ENCODE measurements at places on chromosomes 5 and 9. TPM values are rescaled to one million over a fixed set of nuclear protein-coding genes. Genes with fewer than 3 reads are reported as not detected.

DNA sequence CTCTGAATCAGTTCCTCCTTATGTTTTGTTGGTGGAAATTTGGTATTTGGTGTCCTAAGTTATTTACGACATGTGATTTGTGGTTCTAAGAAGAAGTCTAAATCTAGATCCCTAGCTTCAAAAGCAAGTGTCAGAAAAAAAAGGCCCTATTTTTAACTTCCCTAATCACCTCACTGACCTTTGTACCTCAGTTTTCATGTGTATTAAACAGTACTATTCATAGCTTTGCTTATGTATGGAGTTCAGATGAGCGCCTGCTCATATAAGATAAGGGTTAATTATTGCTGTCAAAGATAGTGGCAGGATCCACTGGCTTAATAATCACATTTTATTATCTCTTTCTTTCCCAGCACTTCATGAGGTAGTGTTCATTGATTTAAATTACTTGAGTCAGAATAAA, 318.2 kb downstream of the PARP8 start:
- no peak overlapping the region for H3K4me3 ChIP-seq
- no peaks in the 10 kb centered on the region for H3K36me3 ChIP-seq
- H3K4me1 ChIP-seq: no peaks in the 10 kb centered on the region
- no peak for DNase-seq

DNA sequence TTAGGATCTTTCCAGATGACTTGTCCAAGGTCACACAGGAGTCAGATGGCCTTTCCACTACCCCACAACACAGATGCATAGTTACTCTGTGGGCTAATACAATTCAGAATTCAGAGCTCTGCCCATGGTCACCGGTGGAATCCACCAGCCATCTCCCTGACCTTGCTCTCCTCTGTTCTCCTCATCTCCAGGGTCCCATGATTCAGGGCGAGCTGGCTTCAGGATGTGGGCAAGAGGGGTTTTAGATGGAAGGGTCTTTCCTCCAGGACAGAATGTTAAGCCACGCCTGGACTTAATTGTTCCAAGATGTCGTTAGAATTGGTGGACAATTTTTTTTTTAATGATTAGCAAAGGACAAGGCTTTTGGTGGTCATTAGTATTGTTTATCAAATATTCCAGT, 81.7 kb upstream of the LARP1 start:
- H3K27me3 ChIP-seq: peaks cover 6% of the 10 kb centered on the region
- peaks cover 6% of the 10 kb centered on the region for H3K36me3 ChIP-seq
- no peak overlapping the region for H3K4me3 ChIP-seq
- no peak overlapping the region for H3K27ac ChIP-seq

DNA sequence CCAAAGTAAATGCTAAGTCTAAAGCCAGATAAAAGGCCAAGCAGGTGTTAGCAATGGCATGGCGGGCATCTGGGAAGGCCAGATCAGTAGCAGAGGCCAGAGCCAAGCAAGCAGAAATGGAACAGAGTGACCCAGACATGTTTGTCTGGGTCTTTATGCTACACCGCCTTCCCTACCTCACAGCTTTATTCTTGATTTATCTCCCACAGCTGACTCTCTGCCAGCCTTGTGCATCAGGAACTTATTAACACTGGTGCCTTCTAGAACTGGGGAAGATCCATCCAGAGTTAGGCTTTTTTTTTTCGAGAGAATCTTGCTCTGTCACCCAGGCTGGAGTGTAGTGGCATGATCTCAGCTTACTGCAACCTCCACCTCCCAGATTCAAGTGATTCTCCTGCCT, 112.5 kb upstream of the SLC44A1 start:
- peaks cover 6% of the 10 kb centered on the region for H3K36me3 ChIP-seq
- no peak for DNase-seq
- H3K27ac ChIP-seq: peak overlapping the region; percentile 78

DNA sequence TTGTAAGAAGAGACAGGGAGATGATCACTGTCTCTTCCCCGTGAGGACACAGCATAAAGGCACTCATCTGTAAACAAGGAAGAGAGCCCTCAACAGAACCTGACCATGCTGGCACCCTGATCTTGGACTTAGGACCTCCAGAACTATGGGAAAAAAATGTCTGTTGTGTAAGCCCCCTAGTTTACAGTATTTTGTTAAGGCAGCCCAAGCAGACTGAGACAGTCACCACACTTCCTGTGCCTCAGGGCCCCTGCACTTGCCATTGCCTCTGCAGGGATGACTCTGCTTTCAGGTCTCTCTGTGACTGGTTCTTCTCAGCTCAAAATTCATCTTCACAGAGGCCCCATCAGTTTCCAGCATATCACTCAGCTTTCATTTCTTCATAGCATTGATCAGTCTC, 372.1 kb downstream of the TLE1 start:
- no peak overlapping the region for H3K4me3 ChIP-seq
- H3K36me3 ChIP-seq: no peaks in the 10 kb centered on the region
- H3K4me1 ChIP-seq: peaks cover 30% of the 10 kb centered on the region
- no peak for DNase-seq
- H3K27me3 ChIP-seq: peaks cover 4% of the 10 kb centered on the region

DNA sequence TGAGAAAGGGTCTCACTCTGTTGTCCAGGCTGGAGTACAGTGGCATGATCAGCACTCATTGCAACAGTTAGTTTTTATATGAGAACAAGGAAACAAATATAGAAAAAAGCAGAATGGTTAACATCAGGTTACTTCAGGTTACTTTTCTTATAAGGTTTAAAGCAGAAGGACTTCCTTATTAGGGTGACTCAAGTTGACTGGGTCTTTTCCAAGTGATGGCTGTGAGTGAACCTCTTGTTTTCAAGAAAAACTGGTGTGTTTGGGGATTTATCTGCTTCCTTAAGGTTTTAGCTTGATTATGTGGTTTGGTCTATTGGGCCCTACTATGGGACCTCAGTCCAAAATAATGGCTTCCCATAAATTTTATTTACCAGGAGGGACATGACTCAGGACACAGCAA, 99.2 kb downstream of the ARRDC3 start:
- H3K4me3 ChIP-seq: no peak overlapping the region
- H3K36me3 ChIP-seq: peaks cover 4% of the 10 kb centered on the region
- H3K27me3 ChIP-seq: no peaks in the 10 kb centered on the region
- peak overlapping the region; percentile 81 for H3K27ac ChIP-seq
- H3K4me1 ChIP-seq: peaks cover 59% of the 10 kb centered on the region

DNA sequence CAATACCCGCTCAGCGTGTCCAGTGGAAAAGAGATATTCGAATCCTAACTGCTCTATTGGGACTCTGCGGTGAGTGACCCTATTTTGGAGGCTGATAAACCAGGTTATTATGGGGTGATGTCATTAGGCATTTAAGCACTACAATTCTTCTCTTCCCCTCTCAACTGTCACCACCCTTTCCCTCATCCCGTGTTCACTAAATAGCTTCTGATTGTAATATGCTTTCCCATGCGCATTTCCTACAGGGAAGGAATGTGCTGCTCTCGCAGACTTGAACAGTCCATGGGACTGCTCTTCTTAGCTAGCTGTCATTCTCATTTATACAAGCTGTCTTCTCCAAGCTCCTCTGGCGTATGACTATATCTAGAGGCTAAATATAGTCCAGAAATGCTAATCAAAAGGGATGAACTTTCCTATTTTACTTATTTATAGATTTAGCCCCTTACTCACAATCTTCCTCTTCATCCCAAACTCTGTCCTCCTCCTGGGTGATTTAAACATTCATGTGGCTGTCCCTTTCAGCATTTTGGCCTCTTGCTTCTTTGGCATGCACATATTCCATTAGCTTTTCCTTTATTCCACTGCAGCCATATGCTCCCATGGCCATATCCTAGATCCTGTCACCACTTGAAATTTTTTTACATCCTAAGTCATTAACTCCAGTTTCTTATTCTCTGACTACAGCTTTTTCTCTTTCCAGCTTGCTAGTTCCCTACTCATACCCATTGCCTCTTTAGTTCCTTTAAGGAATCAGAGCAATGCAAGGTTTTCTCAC, 39.6 kb upstream of the CSNK1G3 start:
- DNase-seq: no peak
- no peak overlapping the region for H3K4me3 ChIP-seq
- H3K27me3 ChIP-seq: peaks cover 6% of the 10 kb centered on the region
- H3K27ac ChIP-seq: no peak overlapping the region
- H3K36me3 ChIP-seq: no peaks in the 10 kb centered on the region
- no peaks in the 10 kb centered on the region for H3K4me1 ChIP-seq

TMEM174 gene
- total RNA-seq: not detected

Data from HFFc6 (cell line).